K562 (cell line): ENCODE measurements at places on chromosomes 2 and 18. TPM values are rescaled to one million over a fixed set of nuclear protein-coding genes. Genes with fewer than 3 reads are reported as not detected.

SERPINB7 gene
- not detected in 2 replicates for total RNA-seq

ATG9A gene
- 47.9 and 54.5 TPM in 2 replicates for total RNA-seq

ALPI gene
- not detected in 2 replicates for total RNA-seq

CCDC121 gene
- total RNA-seq: 3.3 TPM in 2 replicates

SERPINB13 gene
- total RNA-seq: not detected in 2 replicates

SCYGR4 gene
- not detected in 2 replicates for total RNA-seq

MERTK gene
- total RNA-seq: 1.1 and 1.4 TPM in 2 replicates

CRYBA2 gene
- 0.51 and 0.81 TPM in 2 replicates for total RNA-seq

DNA sequence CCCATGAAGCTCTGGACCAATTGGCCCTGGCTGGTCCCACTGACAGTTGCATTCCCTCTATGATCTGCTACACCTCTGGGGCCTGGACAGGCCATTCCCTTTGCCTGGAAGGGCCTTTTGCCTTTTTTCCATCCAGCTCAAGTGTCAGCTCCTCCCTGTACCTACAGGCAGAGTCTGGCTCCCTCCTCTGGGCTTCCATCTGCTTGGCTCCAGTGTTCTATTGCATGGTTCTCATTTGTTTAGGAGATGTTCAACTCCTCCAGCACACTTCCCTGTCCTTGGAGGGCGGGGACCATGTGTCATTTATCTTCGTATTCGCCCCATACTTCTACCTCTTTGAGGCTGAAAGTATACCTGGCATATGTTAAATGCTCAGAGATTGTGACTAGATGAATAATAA, 61.1 kb downstream of the PRKCE start:
- peaks cover 19% of the 10 kb centered on the region for H3K27me3 ChIP-seq
- no peaks in the 10 kb centered on the region for H3K36me3 ChIP-seq
- no peaks in the 10 kb centered on the region for H3K4me1 ChIP-seq
- no peak for DNase-seq
- H3K4me3 ChIP-seq: no peak overlapping the region

DNA sequence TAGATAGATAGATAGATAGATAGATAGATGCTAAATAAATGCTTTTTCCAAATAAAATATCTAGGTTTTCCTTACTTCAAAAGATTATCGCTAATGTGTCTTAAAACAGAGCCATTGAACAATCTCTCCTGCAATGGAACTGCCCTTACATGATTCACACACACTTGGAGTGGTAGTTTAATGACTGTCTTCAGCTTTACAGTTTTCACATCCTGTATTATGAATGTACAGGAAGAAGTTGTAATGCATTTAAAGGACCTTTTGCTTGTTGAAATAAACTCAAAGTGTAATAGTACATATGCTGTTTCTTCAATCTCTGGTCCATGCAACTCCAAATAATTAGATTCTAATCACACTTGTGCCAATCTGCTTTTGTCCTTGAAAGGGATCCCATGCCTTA, 797.6 kb upstream of the CDH2 start:
- no peaks in the 10 kb centered on the region for H3K36me3 ChIP-seq
- no peak overlapping the region for H3K27ac ChIP-seq
- no peak overlapping the region for H3K4me3 ChIP-seq
- no peaks in the 10 kb centered on the region for H3K4me1 ChIP-seq
- DNase-seq: no peak

- H3K27ac ChIP-seq: peak overlapping the region; percentile 2; the same call in 1 of the 3 replicates
- H3K4me3 ChIP-seq: no peak overlapping the region
- peaks cover 52% of the 10 kb centered on the region for H3K4me1 ChIP-seq
- H3K36me3 ChIP-seq: peaks cover 17% of the 10 kb centered on the region; the same call in 2 of the 3 replicates
These were observed 3.4 kb downstream of the RAB31 start for GRCh38 chr18:9711361-9712129.

GRCh38 chr2:69936906-69937305, 22.0 kb downstream of the MXD1 start:
- peaks cover 89% of the 10 kb centered on the region for H3K36me3 ChIP-seq
- H3K4me3 ChIP-seq: no peak overlapping the region
- H3K27me3 ChIP-seq: no peaks in the 10 kb centered on the region

- DNase-seq: no peak
- no peak overlapping the region for H3K27ac ChIP-seq
- H3K27me3 ChIP-seq: no peaks in the 10 kb centered on the region
- H3K4me3 ChIP-seq: no peak overlapping the region
- no peaks in the 10 kb centered on the region for H3K4me1 ChIP-seq
These were observed 135.8 kb downstream of the LDLRAD4 start for GRCh38 chr18:13354402-13354801.

DNA sequence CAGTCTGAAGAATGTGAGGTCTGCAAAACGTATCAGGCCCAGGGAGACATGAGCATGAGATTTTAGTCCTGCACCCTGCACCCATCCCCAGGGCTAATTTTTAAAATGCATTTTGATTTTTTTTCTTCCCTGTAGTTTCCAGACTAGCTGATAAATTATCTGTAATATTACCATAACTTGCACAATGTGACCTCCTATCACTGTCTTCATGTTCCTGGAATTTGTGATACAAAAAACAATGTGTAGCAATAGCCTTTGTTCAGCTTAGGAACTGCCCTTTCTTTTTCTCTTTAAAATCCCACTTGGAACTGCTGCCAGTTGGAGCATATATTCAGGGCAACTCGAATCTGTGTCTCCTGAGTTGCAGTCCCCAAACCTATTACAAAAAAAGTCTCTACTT, 222.8 kb upstream of the HS6ST1 start:
- no peak overlapping the region for H3K27ac ChIP-seq
- H3K4me3 ChIP-seq: no peak overlapping the region
- H3K36me3 ChIP-seq: no peaks in the 10 kb centered on the region
- no peaks in the 10 kb centered on the region for H3K4me1 ChIP-seq
- H3K27me3 ChIP-seq: no peaks in the 10 kb centered on the region
- no peak for DNase-seq

- no peak overlapping the region for H3K27ac ChIP-seq
- DNase-seq: no peak
- no peak overlapping the region for H3K4me3 ChIP-seq
These were observed 30.5 kb downstream of the SLC39A10 start for GRCh38 chr2:195687320-195688086.

DNA sequence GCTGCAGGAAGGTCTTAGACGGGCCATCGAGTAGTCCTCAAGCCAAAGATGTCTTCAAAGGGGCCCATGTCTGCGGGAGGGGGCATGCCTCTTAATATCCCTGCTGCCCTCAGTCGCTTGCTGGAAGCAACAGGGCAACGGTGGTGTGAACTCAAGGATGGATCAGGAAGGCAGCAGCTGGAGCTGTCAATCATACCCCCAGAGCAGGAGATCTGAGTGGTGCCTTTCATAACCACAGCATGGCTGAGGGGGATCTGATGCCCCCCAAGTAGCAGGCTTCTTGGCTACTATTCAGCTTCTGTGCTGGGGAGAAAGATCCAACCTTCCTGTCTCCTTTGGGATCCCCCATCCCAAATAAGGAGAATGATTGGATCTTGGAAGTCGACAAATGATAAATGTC, 46.4 kb downstream of the INSIG2 start:
- no peaks in the 10 kb centered on the region for H3K27me3 ChIP-seq
- H3K4me1 ChIP-seq: no peaks in the 10 kb centered on the region
- no peak for DNase-seq
- H3K36me3 ChIP-seq: no peaks in the 10 kb centered on the region
- H3K27ac ChIP-seq: no peak overlapping the region
- no peak overlapping the region for H3K4me3 ChIP-seq

DNA sequence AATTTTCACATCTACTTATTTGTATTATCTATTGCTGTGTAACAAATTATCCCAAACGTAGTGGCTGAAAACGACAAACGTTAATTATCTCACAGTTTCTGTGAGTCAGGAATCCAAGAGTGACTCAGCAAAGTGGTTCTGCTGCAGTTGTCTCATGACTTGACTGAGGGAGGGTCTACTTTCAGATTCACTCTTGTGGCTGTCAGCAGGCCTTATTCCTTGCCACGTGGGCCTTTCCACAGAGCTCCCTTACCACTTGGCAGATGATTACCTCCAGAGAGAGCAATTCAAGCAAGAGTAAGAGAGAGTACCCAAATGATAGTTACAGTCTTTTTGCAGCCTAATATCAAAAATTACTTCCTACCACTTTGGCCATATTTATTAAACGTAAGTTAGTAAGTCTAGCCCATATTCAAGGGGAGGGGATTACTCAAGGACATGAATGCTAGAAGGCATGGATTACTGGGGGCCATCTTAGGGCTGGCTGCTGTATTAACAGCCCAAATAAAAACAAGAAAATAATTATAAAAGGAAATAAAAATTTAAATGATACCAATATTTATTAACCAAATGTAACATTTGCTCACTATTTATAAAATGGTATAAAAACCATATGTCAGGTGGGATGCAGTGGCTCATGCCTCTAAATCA, 48.7 kb upstream of the NBEAL1 start:
- no peaks in the 10 kb centered on the region for H3K27me3 ChIP-seq
- DNase-seq: peak; percentile 50
- H3K4me3 ChIP-seq: no peak overlapping the region
- H3K4me1 ChIP-seq: no peaks in the 10 kb centered on the region; the same call in 1 of the 2 replicates
- no peaks in the 10 kb centered on the region for H3K36me3 ChIP-seq

DNA sequence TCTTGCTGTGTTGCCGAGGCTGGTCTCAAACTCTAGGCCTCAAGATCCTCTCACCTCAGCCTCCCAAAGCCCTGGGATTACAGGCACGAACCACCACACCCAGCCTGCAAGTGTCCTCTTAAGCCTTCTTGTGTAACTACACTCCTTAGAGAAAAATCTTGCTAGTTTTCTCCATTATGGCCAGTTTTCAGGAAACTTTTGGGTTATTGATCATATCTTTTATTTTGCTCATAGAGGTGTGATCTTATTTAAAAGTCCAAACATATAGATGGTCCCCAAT, 2.4 kb downstream of the SOCS6 start:
- H3K27me3 ChIP-seq: no peaks in the 10 kb centered on the region
- H3K4me3 ChIP-seq: no peak overlapping the region; the same call in 1 of the 2 replicates

GRCh38 chr2:178553047-178553446, 72.8 kb downstream of the PLEKHA3 start:
- no peaks in the 10 kb centered on the region for H3K27me3 ChIP-seq
- H3K4me3 ChIP-seq: no peak overlapping the region
- no peaks in the 10 kb centered on the region for H3K4me1 ChIP-seq
- H3K36me3 ChIP-seq: peaks cover 14% of the 10 kb centered on the region; the same call in 2 of the 3 replicates

DNA sequence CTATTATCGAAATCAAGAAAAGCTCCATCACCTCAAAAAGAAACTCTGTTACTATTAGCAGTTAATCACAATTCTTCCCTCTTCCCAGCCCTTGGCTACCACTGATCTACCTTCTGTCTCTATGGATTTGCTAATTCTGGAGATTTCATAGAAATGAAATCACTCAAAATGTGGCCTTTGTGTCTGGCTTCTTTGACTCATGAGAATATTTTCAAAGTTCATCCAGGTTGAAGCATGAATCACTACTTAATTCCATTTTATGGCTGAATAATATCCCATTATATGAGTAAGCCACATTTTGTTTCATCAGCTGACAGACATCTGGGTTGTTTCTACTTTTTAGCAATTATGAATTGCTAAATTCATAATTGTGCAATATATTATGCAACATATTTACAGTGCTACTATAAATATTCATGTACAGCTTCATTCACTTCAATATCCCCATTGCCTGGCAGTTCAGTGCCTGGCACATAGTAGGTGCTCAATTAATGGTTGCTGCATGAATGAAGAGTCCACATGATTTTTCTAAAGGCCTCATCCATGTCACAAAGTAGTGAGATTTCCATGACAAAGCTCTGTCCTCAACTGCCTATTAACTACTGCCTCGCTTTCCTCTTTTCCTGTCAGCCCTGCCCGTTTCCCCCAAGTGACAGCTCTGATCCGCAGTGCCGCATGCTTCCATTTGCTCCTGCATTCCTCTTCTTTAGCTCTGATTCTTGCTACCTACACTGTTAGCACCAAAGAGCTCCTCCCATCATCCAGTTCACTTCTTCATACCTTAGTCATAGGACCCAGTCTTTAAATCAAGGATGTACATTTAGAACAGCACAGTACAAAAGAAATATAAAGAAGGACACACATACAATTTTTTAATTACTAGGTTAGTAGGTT, 32.8 kb downstream of the CCDC93 start:
- no peaks in the 10 kb centered on the region for H3K4me1 ChIP-seq
- H3K4me3 ChIP-seq: no peak overlapping the region
- no peak for DNase-seq
- H3K27me3 ChIP-seq: no peaks in the 10 kb centered on the region

DNA sequence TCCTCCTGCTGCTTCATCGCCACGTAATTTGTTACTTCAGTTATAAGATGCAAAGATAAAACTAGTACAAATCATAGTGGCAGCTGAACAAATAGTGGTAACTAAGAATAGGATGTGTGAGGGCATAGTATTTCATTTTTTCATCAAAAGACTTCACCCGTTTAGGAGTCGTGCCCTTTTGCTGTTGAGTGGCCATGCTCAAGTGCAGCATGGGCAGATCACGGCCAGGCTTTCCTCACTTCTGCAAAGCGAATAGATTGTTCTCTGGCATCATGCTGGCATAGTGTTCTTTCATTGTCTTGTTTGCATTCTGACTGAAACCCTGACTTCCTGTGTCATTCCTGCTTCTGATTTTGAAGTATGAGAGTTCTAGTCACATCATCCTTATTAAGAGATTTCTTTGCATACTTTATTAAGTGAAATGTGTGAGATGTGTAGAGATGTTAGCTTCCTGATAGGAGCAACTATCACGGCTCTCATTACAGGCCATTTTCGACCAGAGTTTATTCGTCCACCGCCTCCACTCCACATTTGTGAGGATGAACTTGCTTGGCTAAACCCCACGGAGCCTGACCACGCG, 11.8 kb downstream of the CNOT11 start:
- H3K27ac ChIP-seq: no peak overlapping the region
- no peaks in the 10 kb centered on the region for H3K4me1 ChIP-seq
- H3K4me3 ChIP-seq: no peak overlapping the region
- H3K36me3 ChIP-seq: peaks cover 89% of the 10 kb centered on the region
- DNase-seq: no peak

- DNase-seq: no peak
- no peaks in the 10 kb centered on the region for H3K4me1 ChIP-seq
- H3K27ac ChIP-seq: no peak overlapping the region
- peaks cover 73% of the 10 kb centered on the region for H3K36me3 ChIP-seq
- H3K27me3 ChIP-seq: no peaks in the 10 kb centered on the region
These were observed 15.9 kb downstream of the MDH1 start for GRCh38 chr2:63604666-63605065.

DNA sequence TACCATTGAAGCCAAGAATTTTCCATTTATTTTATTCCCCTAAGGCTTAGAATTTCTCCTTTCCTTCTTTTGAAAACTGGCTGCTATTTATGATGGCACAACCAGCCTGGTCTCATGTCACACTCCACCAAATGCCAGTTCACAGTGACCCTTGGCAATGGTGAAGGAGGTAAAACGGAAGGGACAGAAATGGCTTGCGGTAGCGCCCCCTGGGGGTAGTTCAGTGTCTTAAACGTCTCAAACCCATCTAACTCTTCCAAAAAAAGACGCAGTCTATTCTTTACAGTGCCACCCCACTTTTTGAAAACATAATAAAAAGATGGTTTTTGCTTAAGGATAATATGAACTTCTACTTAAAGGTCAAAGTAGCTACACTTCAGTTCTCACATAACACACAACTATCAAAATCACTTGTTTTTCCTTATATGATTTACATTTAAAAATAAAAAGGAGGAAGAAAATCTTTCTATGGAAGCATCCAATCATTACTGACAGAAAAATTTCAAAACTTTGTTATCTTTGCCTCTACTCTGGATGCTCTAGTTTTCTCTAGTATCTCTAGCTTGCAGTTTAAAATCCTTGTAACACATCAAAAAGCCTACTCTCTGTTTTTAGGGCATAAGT, 28.0 kb downstream of the PNO1 start:
- no peaks in the 10 kb centered on the region; the same call in 2 of the 3 replicates for H3K4me1 ChIP-seq
- DNase-seq: peak; percentile 52
